ENCODE measurements at places on chromosomes 2 and 18.

DNA sequence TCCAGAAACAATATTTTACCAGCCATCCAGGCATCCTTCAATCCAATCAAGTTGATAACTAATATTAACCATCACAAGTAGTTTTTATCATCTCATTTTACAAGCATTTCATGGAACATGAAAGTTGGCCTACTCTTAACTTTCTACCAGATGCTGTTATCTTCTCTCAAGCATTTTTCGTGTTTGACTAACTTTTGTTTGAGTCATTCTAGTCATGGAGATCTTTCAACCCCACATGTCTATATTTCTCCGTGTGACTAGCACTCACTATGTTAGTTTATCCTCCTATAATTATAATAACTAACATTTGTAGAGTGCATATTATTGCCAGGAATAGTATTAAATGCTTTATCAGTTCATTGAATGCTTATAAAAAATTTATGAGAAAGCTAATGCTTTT, 307.0 kb upstream of the CWC22 start:
- DNase-seq = no peak

- DNase-seq = no peak
Observed at GRCh38 chr2:207269038-207269437, 103.3 kb upstream of the KLF7 start.

DNA sequence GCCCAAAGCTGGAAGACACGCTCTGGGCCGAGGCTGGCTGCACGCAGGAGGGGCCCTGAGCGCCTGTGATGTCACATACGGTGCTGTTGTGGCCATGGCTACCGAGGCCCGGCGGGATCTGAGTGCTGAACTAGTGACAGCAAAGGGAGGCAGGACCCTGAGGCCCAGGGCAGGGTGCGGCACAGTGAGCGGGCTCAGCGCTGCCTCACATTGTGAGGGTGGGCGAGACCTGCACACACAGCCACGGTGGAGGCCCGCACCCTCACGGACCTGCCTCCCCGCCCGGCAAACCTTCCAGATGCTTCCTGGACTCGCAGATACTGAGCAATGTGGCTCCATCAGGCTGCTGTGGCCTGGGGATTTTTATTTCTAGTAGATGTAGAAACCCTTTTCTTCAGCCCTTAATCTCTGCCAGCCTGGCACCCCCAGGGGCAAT, 133.8 kb upstream of the CTDP1 start:
- DNase-seq = no peak

DNA sequence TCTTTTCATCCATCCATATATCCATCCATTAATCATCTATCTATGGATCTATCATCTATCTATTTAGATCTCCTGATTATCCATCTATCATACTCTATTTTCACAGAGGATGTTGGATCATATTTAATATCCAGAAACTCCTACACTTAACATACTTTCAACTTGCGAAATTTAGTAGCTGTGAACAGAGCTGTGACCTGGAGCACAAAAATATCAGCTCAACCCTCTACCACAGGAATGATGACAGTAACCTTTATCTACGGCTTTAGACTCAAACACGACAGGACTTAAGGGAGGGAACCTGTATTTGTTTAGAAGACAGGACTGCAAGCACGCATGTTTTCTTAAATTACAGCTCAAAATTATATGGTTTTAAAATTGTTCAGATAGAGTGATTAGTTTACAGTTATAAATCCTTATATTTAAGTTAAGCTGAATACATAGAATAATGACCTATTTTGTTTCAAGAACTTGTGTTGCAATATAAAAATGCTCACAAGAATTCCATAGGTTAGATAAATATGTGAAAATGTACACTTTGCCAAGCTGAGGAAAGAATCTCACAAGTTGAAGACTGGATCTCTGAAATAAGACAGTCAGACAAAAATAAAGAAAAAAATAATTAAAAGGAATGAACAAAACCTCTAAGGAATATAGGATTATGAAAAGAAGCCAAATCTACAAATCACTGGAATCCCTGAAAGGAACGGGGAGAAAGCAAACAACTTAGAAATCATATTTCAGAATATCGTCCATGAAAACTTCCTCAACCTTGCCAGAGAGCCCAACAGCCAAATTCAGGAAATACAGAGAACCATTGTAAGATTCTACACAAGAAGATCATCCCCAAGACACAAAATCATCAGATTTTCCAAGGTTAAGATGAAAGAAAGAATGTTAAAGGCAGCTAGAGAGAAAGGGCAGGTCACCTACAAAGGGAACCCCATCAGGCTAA, 142.0 kb downstream of the COL6A3 start:
- no peak for DNase-seq

DNA sequence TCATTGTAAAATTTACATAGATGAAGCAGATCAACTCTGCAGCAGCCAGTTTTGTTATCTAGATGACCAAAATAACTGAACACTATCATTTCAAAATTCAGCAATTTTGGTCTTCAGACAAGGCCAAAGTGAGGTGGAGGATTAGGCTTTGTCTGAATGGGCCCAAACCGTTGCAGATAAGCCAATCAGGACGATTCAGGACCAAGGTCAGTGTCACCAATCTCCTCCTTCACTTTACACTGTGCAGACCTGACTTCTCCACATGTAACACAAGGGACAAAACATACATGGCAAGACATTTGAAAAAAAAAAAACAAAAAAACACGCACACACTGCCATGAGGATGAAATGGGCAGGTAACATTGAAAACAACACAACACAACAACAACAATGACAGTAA, 211.2 kb downstream of the NAPG start:
- DNase-seq = no peak

DNA sequence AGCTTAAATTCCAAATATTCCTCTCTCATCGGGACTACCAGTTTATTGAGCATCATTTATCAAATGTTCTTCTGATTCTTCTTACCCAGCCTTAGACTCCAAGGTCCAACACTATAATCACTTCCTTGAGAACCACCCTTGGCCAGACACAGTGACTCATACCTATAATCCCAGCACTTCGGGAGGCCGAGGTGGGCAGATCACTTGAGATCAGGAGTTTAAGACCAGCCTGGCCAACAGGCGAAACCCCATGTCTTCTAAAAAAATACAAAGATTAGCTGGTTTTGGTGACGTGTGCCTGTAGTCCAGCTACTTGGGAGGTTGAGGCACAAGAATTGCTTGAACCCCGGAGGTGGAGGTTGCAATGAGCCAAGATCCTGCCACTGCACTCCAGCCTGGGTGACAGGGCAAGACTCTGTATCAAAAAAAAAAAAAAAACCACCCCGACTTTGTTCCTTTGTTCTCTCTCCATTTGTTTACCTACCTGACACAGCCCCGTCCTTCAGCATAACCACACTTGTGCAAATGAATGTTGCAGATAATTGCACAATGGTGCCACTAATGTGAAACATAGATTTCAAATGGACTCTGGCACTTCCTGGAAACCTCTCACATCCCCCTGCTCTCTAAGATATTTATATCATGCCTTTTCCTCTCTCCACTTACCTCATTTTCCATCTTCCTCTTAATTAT, 38.9 kb upstream of the LPIN2 start:
- no peak for DNase-seq

- DNase-seq = no peak
Observed at GRCh38 chr2:151849413-151850010, 21.3 kb upstream of the ARL5A start.

GRCh38 chr2:26608557-26608956, 32.6 kb downstream of the CIB4 start:
- no peak for DNase-seq

GRCh38 chr2:176584333-176584732, 315.1 kb downstream of the MTX2 start:
- no peak for DNase-seq

GRCh38 chr2:79612999-79613398, 100.1 kb downstream of the CTNNA2 start:
- no peak for DNase-seq

DNA sequence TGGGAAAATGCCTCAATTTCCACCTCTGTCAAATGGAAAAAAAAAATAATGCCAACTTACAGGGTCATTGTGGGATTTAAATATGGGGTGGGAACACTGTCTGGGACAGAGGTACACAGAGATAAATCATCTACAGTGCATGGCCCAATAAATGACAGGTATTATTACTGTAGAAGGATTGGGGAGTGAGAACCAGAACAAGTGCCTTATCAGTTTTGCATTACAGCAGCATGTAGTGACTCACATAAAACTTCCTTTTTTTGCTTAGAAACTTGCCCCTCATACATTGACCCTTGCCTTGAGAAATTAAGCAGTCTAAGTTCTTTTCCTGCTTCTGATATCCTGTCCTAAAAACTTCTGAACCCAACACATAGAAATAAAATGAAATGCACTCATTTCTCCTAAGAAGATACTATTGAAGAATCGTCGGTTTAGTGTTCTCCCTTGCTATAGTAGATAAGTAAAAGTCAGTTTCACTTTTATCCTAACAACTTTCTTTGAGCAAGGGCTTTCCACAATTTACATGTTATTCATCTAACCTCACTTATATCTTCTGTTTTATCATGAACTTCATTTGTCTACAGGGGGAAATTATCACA, 121.0 kb upstream of the HAAO start:
- DNase-seq = no peak

DNA sequence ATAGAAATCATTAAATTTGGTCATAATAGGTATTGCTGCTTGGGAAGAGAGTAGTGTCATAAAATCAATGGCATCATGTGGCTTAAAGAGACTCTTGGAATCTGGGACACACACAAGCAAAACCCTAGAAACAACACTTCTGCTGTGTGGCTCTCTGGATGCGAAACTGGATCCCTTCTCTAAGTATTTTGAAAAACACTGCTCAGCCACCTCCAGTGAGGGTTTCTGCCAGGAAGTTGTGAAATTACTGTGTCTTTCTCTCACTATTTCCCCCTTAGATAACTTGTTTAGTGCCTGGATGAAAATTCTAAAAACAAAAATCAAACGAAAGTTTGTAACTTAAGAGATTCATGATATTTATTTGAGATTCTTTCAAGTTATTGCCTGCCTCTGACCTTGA, 163.8 kb downstream of the RHBDD1 start:
- no peak for DNase-seq

GRCh38 chr2:200786423-200786822, 25.3 kb upstream of the BZW1 start:
- DNase-seq = no peak

GRCh38 chr18:79366177-79367094, 29.3 kb upstream of the NFATC1 start:
- DNase-seq = no peak

DNA sequence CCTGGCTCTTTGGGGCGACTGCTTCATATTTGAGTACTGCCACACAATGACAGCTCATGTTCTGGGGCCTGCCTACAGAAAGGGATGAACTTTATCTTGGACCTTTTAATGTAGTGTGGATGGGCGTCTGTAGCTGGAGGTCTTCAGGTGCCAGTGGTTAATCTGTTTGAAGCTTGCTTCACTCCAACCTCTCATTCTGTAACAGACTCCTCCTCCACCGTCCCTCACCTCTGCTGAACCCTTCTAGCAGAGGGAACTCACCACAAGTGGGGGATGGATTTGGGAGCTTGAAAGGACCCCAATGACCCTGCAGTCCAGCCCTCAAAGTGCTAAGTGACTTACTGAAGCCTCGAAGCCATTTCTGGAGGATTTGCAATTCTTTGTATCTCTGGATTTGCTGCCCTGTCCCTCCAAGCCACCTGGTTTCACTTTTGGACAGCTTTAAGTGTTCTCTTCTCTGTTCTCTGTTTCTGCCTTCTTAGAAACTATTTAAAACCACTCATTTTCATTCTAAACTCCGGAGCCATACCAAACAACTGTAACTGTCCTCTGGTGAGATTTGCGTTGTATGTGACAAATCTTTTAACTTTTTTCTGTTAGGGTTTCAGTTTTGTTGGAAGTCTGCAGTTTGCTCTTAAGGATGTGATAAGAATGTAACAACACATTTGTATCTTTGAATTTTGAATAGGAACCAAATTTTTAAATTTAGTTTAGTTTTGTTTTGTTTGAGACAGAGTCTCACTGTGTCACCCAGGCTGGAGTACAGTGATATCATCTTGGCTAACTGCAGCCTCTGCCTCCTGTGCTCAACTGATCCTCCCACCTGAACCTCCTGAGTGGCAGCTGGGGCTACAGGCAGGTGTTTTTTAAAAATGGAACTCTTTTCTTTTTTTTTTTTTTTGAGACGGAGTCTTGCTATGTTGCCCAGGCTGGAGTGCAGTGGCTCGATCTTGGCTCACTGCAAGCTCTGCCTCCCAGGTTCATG, 37.0 kb upstream of the CASP8 start:
- DNase-seq = no peak

- DNase-seq = no peak
Observed at GRCh38 chr2:8552293-8552801, 129.5 kb upstream of the ID2 start.

- DNase-seq = no peak
Observed at GRCh38 chr2:46708492-46708891, 207.1 kb downstream of the MCFD2 start.

GRCh38 chr18:23523429-23524212, 20.3 kb downstream of the RMC1 start:
- no peak for DNase-seq

DNA sequence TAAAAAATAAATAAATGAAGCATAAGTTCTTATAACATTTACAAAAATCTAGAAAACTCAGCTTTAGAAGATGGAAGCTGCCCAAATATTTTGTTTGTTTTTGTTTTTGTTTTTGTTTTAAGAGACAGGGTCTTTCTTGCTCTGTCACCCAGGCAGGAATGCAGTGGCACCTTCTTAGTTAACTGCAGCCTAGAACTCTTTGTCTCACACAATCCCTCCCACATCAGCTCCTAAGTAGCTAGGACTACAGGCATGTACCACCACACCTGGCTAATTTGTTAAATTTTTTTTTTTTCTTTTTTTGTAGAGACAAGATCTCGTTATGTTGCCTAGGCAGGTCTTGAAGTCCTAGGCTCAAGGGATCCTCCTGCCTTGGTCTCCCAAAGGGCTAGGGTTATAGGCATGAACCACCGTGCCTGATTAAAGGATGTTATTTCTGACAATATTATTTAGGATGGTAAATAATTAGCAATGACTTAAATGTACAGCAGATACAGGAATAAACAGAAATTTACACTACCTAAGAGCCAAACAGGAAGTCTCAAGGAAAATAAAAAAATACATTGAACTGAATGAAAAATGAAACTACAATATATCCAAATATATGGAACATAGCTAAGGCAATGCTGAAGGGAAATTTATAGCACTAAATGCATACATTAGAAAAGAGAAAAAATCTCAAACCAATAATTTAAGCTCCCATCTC, 17.2 kb downstream of the SESTD1 start:
- DNase-seq = no peak

DNA sequence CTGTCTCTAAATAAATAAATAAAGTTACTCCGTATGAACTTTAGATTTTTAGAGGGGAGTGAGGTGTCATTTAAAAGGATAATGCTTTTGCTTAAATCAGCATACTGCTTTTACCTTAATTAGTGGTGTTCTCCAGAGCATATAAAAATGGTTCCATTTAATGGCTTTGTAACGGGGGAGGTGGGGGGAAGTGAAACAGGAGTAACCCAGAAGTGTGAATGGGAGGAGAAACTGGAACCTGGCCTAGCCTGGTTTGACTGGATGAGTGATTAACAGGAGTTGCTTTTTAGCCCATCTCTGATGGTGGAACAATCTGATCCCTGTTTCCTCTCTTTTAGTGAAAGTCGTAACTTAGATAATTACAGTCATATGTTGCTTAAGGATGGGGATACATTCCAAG, 1.6 kb downstream of the CNDP2 start:
- no peak for DNase-seq
